ENCODE measurements at places on chromosomes 5 and 9.

DNA sequence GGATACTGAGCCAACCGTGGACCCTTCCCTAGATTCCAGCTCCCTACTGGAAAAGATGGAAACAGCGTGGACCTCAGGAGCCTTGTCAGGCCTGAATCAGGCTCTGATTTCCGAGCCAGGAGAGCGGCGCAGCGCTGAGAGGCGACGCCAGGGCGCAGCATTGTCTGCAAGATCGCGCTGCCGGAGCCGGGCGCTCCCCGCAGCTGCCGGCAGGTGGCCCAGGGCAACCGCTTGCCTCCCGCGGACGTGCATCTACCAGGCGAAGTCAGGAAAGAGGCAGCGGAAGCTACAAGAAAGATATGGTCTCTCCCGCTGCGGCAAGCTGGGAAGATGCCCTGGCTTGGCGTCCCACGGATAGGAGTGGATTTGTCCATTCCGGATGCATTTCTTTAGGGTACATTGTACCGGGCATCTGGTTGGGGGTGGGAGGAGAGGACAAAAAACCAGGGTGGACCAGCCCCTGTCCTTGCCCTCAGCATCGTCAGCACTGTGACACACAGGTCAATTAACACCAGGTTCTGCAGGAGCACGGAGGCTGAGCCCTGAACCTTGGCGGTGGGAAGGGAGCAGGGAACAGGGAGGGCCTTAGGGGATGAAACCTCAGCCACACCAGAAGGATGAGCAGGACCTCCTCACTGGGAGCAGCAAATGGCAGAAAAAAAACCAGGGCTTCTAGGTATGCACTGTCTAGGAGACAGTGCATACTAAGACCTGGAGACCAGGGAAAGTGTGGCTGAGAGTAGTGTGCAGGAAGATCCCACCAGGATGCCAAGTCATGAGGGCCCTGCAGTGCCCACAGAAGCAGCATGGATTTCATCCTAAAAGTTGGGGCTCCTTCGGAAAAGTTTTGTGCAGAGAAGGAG, 55.9 kb downstream of the SFXN1 start:
- peak; percentile 81 for DNase-seq

DNA sequence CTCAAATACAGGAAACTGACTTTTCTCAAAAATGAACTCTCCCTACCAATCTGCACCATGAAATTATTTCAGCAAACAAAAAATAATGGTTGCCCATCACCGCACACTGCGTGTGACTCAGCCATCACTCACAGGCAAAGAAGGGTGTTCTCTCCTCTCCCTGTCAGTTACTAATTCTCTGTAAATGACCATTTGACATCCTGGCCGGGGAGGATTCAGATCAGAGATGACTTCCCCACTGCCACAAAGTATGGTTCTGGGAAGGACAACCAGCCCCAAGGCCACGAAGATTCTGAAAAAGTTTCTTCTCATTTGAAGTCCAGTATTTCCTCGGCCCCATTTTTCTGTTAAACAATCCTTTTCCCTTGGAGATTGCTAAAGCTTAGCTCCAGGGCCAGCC, 199.4 kb downstream of the AUH start:
- DNase-seq, result no peak

- no peak for DNase-seq
Observed at GRCh38 chr5:113692466-113692865, 179.0 kb downstream of the YTHDC2 start.

- DNase-seq, result no peak
Observed at GRCh38 chr5:37776826-37777225, 63.0 kb downstream of the GDNF start.

DNA sequence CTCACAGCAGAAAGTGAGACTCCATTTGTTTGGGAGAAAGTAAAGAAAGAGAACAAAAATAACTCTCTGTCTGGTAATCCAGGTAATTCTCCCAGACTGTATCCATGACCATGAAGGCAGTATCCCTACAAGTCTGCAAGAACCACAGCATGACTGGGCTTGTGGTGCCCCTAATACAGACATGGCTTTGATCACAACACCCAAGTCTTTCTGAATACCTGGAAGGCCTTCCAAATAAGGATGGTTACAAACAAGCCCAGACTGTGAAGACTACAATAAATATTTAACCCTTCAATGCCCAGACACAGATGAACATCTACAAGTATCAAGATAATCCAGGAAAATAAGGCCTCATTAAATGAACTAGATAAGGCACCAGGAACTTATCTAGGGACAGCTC, 481.1 kb upstream of the RORB start:
- no peak for DNase-seq

- DNase-seq, result no peak
Observed at GRCh38 chr5:51185850-51186329, 197.4 kb upstream of the ISL1 start.

DNA sequence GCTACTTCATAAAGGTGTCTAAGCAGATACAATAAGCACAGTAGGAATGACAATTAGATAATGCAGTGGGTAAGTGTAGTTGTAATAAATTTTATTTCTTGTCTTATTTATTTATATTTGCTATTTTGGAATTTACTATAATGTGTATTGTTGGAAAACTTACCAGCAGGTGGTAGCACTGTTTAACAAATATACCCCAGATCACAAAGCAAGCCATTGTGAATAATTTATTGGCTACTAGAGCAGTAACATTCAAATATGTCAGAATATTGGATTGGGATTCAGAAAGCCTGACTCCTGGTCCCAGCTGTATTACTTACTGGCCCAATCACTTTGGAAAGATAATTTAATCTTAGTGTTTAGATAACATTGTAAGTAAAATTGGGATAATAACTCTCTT, 78.0 kb downstream of the ISOC1 start:
- no peak for DNase-seq

- DNase-seq, result no peak
Observed at GRCh38 chr5:72467461-72467860, 39.7 kb downstream of the ZNF366 start.

- DNase-seq, result no peak
Observed at GRCh38 chr5:3197304-3198073, 398.1 kb upstream of the IRX1 start.

GRCh38 chr9:8917956-8918739, 1118.6 kb upstream of the DMAC1 start:
- DNase-seq, result no peak

DNA sequence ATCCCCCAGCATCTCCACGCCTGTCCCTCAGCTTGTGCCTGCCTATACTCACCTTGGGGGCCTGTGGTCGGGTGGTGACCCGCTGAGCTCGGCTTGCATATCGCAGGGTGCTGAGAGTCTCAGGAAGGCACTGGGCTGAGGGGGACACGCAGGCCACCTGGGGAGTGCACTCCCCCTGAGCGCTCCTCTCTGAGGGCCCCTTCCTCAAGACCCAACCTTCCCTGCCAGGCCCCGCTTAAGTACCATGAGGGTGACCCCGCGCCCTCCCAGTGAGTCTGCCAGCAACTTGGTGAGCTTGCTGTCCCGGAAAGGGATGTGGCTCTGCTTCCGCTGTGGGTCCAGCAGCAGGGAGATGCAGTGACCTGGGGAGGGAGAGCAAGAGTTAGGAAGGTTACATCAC, 4.1 kb downstream of the KIF12 start:
- DNase-seq, result no peak

DNA sequence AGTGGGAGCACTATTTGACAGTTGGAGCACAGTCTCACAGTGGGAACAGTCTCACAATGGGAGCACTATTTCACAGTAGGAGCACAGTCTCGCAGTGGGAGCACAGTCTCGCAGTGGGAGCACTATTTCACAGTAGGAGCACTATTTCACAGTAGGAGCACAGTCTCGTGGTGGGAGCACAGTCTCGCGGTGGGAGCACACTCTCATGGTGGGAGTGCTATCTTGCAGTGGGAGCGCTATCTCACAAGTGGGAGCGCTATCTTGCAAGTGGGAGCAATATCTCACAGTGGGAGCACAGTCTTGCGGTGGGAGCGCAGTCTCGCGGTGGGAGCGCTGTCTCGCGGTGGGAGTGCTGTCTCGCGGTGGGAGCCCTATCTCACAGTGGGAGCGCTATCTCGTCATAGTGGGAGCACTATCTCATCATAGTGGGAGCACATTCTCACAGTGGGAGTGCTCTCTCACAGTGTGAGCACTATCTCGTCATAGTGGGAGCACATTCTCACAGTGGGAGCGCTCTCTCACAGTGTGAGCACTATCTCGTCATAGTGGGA, 56.1 kb downstream of the MED10 start:
- no peak for DNase-seq

- no peak for DNase-seq
Observed at GRCh38 chr5:41194339-41194738, 19.0 kb downstream of the C6 start.

GRCh38 chr5:69497006-69497520, 4.5 kb downstream of the OCLN start:
- no peak for DNase-seq

- DNase-seq, result no peak
Observed at GRCh38 chr5:88488130-88488529, 219.5 kb upstream of the TMEM161B start.
